ENCODE measurements at places on chromosomes 1 and 21. TPM values are rescaled to one million over a fixed set of nuclear protein-coding genes. Genes with fewer than 3 reads are reported as not detected.
A peak's percentile ranks its signal among the peaks of the same experiment; 100 is the strongest.

- DNase-seq = no peak
Measured at GRCh38 chr1:10975567-10976326, 36.7 kb upstream of the TARDBP start.

- DNase-seq = no peak
Measured at GRCh38 chr1:1238702-1239178, 6.7 kb downstream of the B3GALT6 start.

- no peak for DNase-seq
Measured at GRCh38 chr1:230165536-230165935, 98.5 kb downstream of the GALNT2 start.

GRCh38 chr21:29775462-29775861 lies 164.3 kb downstream of the GRIK1 start:
- DNase-seq = no peak

DNA sequence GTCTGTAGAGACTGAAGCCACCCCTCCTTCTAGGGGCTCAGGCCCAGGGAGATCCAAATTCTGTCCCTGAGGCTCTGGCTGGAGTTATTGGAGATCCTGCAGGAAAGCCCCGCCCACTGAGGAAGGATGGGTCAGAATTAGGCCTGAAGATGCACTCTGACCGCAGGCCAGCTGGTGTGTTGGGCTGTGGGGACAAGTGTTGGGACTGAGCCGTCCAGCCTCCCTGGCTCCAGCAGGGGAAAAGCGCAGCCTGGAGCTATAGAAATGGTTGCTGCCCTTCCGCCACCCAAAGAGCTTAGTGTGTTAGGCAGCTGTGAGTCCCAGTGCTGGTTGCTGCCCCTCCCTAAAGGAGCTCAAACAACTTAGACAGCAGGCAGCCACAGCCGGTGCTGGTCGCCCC lies 33.0 kb upstream of the PRRX1 start:
- no peak for DNase-seq

- peak; percentile 42 for DNase-seq
Measured at GRCh38 chr1:27603309-27603680, 649 bp downstream of the AHDC1 start.

DNA sequence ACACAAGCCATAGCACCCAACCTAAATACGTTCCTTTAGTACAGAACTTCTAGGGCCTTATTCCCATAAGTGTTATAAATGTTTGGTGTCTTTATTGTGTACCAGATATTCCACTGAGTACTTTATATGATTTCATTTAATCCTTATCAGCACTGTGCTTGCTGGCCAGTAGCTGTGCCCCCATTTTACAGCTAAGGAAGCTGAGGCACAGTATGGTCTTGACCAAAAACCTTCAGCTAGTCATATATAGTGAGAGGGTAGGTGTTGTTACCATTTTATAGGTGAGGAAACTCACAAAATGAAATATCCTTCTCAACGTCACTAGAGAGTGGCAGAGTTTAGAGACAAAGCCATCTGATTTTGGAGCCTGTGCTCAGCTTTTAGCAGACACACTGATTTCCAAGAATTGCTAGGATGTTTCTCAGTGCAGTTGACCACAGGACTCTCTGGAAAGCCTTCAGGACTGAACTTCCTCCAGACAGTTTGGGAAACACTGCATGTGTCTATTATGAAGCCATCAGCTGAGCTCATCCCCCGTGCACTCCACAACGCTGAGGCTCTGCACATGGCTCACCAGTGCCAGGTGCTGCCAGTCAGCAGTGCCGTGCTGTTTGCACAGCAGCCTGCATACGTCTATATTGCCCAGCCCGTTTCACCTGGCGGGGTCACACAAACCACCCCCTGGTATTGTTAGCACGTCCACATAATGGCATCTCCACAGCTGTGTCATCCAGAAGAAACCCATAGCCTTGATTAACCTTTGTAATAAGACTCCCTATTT lies 15.4 kb downstream of the NPPA start:
- no peak for DNase-seq

GRCh38 chr1:179127163-179127895 lies 45.5 kb downstream of the TOR3A start:
- DNase-seq = no peak

DNA sequence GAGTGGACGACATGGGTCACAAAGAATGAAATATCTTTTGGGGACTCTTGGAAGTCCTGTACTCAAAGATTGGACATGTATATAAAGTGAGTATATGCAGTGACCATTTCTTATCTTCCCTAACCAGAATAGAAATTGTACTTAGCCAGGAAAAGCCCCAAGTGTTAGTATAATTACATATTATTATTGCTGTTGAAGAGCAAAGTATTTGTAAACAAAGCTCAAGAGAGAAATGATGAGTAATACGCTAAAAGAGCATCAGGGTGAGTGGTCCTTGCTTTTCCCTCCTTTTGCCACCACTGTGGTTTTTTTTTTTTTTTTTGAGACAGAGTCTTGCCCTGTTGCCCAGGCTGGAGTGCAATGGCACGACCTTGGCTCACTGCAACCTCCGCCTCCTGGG lies 6.4 kb upstream of the CGN start:
- no peak for DNase-seq

- no peak for DNase-seq
Measured at GRCh38 chr1:5917591-5918274, 74.5 kb downstream of the NPHP4 start.

DNA sequence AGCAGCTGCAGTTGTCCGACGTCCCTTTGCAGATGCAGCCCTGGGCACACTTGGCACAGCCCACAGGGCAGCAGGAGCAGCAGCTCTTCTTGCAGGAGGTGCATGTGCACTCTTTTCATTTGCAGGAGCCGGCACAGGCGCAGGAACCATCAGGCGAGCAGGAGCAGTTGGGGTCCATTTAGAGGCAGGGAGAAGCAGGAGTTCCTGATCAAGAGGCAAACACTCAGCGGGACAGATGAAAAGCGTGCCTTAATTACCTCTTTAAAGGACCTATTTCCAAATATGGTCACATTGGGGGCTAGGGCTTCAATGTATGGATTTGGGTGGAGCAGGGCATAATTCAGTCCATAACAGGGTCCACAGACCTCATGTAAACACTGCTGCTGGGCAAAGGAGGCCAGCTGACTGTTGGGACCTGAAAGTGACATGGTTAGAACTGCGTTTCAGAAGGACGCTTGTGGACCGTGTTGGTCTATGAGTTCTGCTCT lies 4.3 kb upstream of the CPLANE2 start:
- DNase-seq = no peak

DNA sequence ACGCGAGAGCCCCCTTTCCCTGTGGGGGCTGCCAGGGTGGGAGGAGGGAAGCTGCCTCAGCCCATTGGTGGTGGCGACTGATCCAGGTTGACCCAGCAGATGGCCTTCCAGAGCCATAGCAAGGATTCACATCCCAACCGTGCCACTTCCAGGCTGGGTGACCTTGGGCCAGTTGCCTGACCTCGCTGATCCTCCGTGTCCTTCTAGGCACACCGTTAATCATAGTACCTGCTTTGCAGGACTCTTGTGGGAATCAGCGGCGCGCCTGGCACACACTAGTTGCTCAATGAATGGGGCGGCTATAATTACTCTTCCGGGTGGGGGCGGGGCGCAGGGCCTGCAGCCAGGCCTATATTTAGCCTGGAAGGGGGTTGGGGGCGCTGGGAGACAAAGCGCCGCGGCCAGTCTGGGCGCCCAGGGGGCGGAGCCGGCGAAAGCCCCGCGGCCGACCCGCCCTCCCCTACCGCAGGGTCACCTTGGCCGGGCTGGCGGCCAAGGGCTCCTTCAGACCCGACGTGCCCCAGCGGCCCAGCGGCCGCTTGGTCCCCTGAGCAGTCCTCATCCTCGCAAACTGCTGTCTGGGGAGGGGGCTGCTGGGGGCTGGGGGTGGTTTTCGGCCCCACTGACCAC lies 5.1 kb downstream of the HSPB7 start:
- peak; percentile 39 for DNase-seq

GRCh38 chr1:89147678-89148658 lies 22.1 kb upstream of the GBP2 start:
- DNase-seq = no peak

DNA sequence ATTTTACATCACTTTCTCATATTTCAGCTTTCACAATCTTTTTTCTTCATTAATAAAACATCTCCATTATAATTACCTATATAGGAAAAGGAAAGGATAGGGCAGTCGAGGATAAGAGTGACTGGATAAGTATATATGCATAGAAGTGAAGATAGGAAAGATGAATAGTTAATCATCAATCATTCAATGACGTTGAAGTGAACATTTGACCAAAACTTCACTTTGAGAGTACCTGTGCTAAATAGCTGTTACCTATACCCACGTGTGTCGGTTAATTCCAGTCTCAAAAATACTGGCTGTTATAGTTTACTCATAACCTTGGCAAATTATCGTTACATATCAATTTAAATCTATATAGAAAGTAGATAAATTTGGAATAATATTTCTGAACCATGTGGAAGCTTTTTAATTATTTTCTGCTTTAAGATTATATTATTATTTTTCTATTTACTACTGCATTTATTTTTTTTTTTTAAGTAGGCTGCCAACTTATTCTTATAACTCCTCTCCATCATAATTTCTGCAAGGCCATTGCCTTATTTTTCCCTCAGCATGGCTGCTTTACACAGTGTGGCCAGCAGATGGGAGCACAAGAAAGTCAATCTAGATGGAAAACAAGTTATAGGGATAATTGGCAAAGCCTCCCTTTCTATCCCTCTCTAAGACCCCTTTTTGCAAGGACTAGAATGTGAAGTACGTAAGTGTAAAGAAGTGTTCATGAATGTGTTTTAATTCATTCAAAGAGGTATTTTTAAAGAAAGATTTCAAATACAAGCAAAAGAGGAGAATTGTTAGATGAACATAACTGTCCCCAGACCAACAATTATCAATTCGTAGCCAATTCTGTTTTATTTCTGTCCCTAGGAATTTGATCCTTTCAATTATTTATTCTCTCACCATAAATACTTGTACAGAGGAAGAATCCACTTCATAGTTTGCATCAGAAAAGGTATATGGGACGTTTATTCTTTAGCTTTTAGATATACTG lies 290.4 kb downstream of the KCNT2 start:
- no peak for DNase-seq

Gene A3GALT2
- not detected for total RNA-seq

Gene ITLN1
- not detected for total RNA-seq

Gene LRIF1
- 25.7 TPM for total RNA-seq

Gene ZNF593OS
- not detected for total RNA-seq

Gene ITLN2
- total RNA-seq = not detected

Gene RORC
- 25.4 TPM for total RNA-seq

Gene F11R
- 16.2 TPM for total RNA-seq

Gene TNNT2
- total RNA-seq = not detected

Gene SMCP
- total RNA-seq = not detected
